ENCODE measurements at places on chromosomes 7 and 10.

GRCh38 chr7:101936611-101937231 lies 119.3 kb downstream of the CUX1 start:
- DNase-seq = no peak

DNA sequence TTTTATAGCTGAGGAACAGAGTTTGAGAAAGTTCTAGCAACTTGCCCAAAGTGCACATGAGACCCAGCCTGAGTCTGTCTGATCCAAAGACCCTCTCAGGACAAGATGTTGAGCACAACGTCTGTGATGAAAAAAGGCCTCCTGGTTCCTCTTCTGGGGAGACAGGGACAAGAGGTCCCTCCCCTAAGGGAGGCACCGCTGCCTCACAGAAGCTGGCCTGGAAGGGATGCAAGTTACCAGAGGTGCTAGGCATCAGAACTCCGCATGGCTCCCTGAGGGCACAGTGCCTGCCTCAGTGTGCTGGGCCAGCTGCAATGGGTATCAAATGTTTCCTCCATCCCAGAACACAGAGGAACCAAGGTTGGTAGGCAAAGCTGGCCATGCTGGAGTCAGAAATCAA lies 302.4 kb downstream of the GRID1 start:
- DNase-seq = no peak

DNA sequence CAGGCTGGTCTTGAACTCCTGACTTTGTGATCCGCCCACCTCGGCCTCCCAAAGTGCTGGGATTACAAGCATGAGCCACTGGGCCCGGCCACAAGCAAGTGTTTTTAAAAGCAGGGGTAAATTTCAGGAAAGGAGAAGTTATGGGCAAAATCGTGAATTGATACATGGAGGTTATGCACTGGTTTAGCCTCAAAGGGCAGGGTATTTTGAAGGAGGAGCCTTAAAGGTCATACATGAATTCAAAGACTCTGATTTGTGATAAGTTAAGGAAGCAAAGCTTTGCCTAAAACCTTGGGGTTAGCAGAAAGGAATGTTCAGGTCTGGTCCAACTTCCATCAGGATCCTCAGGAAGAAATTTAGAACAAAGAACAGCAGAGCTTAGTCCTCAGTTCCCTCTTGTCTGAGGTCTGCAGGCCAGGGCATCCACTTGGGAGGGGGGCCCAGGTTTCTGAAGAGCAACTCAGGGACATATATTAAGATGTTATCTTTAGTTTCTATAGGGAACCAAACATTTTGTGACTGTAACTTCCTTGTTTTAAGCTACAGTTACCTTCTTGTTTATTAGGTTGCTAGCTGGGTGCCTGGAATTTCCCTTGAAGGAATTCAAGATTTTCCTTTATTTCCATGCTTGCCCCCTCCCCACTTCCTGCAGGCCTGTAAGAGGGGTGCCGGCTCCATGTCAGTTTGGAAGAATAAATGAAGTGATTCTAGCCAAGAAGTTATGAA lies 2.8 kb upstream of the REPIN1 start:
- DNase-seq = peak; percentile 71

GRCh38 chr7:8365499-8366110 lies 67.8 kb upstream of the NXPH1 start:
- peak; percentile 18 for DNase-seq

GRCh38 chr10:54131833-54132232 lies 669.2 kb downstream of the PCDH15 start:
- no peak for DNase-seq

- DNase-seq = no peak
These were observed 3.8 kb downstream of the LMTK2 start for GRCh38 chr7:98110249-98111022.

- no peak for DNase-seq
These were observed 89.5 kb downstream of the PRKCQ start for GRCh38 chr10:6490614-6491013.

DNA sequence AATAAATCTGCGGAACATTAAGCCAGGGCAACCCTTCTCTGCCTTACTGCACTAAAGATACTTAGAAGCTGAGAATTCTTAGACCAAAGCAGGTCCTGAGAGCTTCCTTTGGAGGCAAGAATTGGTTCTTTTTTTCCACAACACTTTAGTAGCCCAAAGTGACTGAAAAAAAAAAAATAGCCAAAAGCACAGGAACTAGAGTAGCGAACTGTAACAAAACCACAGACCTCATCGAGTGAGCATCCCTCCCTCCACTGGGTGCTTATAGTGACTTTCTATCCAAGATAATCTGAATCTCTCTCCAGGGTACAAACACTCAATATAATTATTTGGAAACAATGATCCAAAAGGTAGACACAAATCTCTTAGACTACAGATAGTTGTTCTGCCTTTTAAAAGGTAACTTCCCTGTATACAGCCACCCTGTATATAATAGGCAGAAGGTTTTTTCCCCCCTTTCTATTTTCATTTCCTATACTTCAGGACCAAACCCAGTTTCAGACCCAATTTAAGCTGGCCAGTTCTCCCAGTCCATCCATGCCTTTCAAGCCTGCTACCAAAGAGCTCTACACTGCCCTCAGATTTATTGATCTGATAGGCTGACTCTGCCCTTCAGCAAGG lies 31.6 kb upstream of the KCNIP2 start:
- DNase-seq = no peak

DNA sequence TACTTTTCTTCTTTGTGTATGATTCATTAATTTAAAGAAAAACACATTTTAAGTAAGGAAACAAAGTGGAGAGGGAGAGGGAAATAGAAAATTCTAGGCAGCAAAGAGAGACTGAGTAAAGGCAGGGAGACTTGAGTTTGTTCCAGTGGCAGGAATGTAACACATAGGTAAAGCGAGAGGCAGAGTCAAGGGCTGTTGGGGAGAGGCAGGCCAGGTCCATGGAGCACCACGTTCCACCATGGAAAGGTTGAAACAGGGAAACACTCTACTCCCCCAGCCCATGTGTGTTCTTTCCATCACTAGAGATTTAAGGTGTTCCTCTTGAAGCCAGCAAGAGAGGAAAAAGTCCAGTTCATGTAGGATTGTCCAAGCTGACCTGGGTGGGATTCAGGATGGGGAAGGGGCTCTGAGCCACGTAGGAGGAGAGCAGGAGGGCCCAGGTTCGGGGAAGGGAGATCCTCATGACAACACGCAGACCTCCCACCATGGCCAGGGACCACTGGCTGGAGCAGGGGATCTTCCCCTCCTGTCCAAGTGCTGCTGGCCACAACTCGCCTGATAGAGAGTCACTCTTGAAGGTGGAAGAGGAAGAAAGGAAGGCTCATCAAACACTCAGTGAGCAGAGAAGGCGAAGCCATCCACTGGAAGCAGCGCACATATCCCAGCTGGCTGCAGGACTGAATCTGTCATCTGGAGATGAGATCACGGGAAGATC lies 666.4 kb upstream of the MKI67 start:
- DNase-seq = no peak

- DNase-seq = peak; percentile 54
These were observed 27.0 kb downstream of the LMOD2 start for GRCh38 chr7:123682690-123683089.

DNA sequence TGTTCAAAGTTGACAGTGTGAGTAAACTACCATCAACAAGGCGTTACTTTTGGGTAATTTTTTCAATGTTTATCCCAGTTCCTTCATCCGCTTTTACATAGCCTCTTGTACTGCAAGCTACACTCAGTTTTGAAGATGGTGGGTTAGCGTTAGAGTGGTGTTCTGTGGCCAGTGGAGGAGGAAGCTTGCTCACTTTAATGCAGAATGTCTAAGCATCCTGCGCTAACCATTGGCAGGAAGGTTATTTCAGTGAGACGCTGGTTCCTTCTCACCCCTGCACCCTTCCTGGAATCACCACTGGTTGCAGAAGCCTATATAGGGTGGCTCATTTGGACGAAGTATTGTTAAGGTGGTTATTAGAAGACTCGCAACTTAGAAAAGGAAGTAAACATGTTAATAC lies 159.1 kb downstream of the CELF2 start:
- DNase-seq = peak; percentile 51
